ENCODE measurements at places on chromosomes 2 and 18.

DNA sequence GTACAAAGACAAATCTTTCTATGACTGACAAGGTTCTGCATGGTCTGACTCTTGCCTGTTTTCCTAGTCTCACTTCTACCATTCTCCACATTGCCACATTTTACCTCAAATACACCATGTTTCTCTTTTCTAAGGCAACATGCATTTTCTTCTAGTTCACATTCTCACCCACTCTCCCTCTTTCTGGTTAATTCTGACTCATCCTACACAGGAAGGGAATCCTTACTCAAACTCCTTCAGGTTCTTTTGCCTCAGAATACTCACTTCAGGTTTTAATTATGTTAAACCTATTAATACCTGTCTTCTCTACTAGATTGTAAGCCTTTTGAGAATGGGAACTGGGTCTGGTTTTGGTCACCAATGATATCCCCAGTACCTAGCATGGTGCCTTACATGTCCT is 47.2 kb downstream of the MAP2 start:
- DNase-seq, result no peak

DNA sequence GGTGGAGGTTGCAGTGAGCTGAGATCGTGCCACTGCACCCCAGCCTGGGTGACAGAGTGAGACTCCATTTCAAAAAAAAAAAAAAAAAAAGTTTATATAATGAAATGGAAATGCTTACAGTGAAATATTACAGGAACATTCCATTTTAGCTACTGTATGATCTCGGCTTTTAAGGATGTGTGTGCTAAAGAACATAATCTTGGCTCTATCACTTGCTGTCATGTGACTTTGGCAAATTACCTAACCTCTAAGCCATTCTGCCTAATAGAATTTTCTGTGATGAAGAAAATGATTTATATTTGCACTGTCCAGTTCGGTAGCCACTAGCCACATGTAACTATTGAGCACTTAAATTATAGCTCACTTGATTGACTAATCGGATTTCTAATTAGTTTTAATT is 36.3 kb downstream of the SMAD4 start:
- DNase-seq, result no peak

DNA sequence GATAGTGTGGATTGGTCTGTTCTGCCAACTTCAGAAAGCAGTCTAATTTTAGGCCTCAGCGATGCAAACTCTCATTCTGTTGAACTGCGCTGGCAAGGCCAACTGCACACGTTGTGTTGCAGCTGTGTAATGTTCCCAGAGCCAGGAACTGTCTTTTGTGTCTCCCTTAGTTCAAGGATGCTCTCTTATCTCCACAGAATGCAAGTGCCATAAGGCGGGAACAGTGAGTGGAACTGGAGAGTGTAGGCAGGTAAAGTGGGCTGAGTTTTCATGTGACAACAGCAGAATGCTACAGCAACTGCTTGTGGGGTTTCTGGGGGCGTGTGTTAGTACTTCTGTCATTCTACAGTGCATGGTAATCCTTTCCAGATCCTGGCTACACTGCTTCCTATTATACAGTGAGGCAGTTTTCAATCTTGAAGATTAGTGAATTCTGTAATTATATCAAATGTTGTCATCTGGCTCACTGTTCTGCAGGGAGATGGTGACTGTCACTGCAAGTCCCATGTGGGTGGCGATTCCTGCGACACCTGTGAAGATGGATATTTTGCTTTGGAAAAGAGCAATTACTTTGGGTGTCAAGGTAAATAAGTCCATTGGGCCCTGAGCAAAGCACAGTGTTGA is 125.8 kb downstream of the LAMA3 start:
- no peak for DNase-seq

DNA sequence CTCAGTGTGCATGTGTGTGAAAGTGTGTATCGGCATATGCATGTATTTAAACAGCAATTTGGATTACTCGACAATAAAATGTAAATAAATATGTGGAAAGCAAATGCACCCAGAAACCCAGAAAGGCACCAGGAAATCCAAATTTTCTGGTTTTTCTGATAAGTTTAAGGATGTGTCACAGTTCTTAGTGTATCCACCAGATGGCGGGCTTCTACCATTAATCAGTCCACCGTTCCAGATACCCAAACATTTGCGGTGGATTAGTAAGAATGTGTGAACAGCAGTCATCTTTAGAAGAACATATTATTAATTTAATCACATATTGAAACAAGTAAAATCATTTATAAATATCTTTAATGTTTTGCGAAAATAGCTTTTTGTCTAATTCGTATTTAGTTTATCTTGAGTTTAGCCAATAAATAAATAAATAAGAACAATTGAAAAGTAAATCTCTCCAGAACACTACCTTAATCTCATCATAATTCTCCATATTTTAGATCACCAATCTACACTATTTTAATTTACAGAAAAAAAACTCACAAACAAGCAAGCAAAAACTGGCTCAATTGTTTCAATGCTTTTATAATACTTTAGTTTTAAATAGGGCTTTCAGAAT is 298.9 kb downstream of the DSEL start:
- DNase-seq, result peak; percentile 46

GRCh38 chr2:146572598-146572997 is 1272.2 kb upstream of the ACVR2A start:
- DNase-seq, result no peak

- DNase-seq, result no peak
These were observed 48.5 kb downstream of the ZNF516 start for GRCh38 chr18:76446321-76447257.

- no peak for DNase-seq
These were observed 124.5 kb upstream of the CDCA7 start for GRCh38 chr2:173230181-173230580.

GRCh38 chr2:222169346-222169745 is 129.5 kb downstream of the PAX3 start:
- no peak for DNase-seq

GRCh38 chr2:235052514-235053354 is 100.9 kb downstream of the SH3BP4 start:
- no peak for DNase-seq

GRCh38 chr2:8003462-8004075 is 678.3 kb upstream of the ID2 start:
- peak; percentile 31 for DNase-seq

GRCh38 chr2:27621524-27621923 is 7.3 kb downstream of the CCDC121 start:
- peak; percentile 48 for DNase-seq

DNA sequence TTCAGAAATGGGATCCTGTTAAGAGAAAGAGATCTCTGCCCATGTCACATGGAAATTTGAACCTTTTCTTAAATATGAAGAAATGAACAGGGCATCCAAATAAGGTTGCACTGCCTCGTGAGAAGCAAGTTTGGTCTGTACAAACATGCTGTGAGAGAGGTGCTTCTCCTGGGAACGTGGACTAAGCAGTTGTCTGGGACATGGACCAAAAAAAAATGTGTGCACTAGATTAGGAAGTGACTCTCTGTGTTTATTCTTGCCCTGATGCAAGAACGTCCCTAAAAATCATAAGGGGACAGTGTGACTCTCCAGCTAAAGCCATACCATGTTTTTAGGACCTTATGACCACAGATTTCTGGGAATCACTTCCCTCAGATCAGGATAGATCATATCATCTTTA is 23.7 kb upstream of the GCG start:
- DNase-seq, result no peak

DNA sequence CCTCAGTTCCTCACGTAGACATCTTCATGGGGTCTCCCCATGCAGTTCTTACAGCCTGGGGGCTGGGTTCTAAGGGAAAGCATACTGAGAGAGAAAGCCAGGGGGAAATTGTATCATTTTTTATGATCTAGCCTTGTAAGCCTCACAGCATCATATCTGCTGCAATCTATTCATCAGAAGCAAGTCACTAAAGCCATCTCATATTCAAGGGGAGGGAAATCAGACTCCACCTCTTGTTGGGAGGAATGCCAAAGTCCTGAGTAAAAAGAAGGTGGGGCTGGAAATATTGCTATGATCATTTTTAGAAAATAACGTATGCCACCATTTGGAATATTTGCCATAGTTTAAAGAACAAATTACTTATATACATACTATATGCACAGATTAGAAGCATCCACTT is 304.6 kb downstream of the TXNL1 start:
- no peak for DNase-seq

- DNase-seq, result no peak
These were observed 559.2 kb downstream of the TNS1 start for GRCh38 chr2:217443601-217444000.

- DNase-seq, result no peak
These were observed 60.7 kb downstream of the TET3 start for GRCh38 chr2:74045454-74045853.

GRCh38 chr18:51802569-51803428 is 537.2 kb upstream of the DCC start:
- no peak for DNase-seq

DNA sequence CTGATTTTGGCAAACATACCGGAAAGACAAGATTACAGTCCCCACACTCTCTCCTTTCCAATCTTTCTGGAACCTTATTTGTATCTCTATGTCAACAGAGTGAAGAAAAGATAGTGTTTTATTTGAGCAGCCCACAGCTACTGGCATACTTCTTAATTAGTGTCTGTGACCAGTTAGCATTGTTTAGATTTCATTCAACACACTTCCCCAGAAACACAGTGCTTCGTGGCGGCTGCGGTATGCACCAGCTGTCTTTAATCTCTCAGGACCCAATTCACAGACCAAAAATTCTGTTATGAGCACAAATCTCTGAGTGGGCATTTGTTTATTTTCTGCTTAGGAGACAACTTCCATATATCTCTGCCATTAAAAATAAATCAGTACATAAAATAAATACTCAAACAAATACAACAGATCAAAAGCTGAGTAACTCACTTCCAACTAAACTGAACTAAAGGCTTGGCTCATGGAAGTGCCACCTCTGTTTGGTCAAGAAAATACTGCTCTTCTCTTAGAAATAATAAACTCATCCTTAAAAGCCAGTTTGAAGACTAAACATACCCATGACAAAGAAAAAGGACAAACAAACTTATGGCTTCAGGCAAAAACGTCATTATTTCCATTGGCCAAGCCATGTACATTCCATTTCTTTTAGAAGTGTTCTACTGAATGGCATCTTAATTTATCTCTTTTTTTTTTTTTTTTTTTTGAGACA is 392.4 kb downstream of the TXNL1 start:
- peak; percentile 23 for DNase-seq

- DNase-seq, result no peak
These were observed 39.5 kb downstream of the RRM2 start for GRCh38 chr2:10161961-10162441.

DNA sequence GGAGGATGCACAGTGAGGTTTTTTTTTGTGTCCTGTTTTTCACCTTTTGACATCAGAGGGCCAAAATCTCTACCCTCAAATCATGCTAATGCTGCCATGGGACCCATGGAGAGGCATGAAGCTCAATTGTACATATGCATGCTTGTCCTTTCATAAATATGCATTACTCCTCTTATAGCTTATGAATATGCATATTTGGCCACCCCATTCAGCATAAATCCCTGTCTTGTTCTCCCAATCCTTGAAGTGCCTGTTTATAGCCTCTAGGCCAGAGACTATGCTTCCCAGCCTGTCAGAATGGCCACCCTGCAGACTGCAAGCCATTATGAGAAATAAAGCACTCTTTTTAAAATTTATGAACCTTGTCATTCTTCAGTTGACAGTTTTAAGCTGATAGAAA is 696.4 kb upstream of the ZNF804A start:
- DNase-seq, result no peak

DNA sequence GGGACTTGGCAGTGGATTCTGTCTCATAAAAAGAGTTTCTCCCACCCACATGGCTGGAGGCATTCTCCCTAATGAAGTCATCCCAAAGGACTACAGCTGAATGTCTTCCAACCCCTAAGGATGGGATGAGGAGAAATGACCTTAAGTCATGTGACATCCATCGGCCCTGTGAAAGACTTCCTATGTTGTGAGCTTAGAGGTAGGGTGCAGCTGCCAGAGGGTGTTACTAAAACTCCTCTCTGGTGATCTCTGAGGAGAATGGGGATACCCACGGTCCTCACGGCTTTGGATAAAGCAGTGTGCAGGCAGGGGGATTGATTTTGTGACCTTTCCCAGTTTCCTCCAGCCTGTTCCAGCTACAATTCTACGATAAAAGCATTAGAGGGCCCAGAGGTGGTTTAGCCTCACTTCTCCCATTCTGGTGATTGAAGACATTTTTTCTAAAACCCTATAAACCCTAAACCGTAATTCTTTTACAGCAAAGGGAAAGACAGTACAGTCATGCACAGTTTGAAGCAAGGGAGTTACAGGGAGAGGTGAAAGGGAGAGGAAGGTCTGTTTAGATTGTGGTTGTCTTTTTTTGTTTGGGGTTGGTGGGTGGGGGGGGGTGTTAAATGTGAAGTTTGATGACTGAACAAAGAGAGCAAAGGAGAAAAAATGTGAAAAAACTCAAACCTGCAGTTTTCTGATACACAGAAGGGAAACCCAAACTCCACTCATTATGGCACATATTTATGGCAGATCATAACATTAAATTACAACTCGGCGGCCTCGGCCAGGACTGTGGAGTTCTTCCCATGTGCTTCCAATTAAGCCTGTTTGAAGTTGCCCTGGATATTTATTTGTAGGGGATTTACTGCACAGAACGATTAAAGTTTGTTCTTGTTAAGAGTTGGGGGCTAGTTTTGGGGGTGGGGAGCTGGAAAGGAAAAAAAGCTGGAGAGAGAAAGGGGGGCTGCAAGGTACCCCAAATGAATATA is 26.6 kb upstream of the SLC14A2 start:
- DNase-seq, result no peak

- no peak for DNase-seq
These were observed 57.7 kb upstream of the HPCAL1 start for GRCh38 chr2:10245021-10245420.

DNA sequence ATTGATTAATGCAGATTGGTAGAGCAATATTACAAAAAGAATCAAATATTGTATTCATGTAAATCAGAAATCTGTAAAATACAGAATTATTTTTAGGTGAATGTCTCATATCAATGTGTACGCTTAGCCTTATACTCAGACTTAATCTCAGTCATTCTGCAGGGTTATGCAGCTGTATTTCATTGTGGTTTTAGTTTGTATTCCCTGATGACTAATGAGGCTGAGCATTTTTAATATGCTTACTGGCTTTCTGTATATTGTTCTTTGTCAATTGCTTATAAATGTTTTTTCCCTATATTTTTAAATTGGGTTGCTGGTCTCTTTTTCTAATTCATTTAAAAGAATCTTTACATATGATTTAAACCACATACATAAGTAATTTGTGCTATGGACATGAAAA is 50.1 kb downstream of the CDH19 start:
- no peak for DNase-seq

DNA sequence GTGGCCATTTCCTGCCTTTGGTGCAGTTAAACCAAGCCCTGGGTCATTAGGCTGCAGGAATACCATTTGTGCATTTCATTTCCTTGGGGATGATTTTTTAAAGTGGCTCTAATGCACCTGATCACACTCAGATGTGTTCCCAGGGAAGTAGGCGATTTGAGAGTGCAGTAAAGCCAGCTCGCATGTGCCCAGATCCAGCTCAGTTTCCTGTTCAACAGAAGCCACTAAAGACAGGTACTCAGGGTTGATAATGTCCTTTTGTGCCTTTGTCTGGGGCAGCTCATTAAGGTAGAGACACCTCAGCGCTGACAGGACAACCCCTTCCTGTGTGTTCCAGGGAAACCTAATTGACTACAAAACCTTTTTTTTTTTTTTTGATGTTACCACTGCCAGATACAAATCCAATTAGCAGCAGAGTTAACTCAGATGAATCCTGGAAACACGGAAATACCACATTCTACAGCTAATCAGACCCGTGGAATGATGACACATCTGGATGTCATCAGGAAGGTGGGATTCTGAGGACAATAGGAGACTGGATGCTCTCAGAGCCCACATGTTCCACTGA is 15.2 kb upstream of the CHRNA1 start:
- peak; percentile 80 for DNase-seq

Data from mesendoderm (in vitro differentiated cells).